Caco-2 (cell line): ENCODE measurements at places on chromosomes 7 and 10.
A peak's percentile ranks its signal among the peaks of the same experiment; 100 is the strongest.

DNA sequence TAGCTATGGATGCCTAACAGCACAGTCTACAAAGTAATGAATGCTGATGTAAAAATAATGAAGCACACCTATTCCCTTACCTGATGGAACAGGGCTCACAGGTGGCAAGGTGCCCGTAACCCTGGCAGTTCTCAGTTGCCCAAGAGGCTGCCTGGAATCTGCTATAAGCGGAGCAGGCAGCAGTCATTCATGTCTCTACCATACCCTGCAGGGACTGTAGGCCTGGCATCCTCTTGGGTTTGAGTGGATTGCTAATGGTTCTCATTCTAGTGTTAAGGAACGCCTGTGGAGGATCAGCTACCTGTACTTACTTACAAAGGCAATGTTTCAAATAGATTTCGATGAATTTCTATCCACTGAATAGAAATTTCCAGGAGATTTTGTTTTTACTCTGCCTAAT, 38.4 kb downstream of the BAIAP2L1 start:
- no peak for DNase-seq

GRCh38 chr10:131571865-131572264, 260.3 kb upstream of the TCERG1L start:
- DNase-seq = no peak

DNA sequence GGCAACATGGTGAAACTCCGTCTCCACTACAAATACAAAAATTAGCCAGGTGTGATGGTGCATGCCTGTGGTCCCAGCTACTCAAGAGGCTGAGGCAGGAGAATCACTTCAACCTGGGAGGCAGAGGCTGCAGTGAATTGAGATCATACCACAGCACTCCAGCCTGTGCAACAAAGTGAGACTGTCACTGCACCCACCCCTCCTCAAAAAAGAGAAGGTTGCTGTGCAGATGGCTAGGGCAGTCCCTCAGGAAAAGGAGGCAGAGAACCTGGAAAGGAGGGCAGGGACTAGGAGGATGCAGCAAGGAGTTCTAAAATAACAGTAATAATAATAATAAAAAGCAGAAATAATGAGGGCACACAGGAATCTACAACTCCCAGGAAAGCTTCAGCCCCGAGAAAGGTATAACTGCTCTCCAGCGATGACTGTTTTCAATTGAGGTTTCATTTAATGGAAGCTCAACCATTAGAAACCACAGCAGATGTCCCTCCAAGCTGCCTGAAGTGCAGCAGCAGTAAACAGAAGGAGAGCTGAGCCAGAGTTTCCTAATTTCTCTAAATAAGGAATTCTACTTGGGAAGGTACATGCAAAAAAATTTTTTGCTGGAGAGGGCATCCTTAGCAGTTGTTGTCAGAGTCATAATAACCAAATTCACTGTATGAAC, 326.5 kb downstream of the GATA3 start:
- no peak for DNase-seq

DNA sequence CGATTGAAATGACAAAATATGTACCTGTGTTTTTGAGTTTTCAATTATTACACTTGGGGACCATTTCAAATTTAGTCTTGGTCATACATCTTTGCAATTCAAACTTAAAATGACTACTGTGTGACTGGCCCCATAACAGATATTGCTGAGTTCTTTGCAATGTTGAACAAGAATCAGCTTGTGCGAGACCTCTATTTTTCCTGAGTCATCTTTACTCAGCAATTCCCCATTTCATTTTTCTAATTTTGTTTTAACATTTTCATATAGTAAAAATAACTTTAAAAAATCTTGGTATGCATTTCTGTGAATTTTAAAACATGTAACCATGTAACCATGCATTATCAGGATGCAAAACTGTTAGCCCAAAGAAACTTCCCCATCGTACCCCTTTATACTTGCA, 678.1 kb downstream of the ANKRD7 start:
- DNase-seq = no peak

DNA sequence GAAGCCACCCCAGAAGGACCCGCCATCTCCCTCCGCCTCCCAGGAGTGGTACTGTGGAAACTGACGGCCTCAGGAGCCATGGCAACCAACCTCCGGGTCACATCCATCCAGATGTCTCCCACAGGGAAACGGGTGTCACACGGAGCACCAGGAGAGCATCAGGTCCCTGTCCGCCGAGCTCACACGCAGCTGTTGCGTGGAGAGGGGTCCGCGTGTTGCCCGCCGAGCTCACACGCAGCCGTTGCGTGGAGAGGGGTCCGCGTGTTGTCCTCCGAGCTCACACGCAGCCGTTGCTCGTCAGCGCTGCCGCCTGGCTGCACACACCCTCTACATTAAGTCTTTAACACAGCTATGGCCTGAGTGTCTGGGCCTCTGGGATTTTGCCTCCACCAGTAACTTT, 311.1 kb upstream of the SHH start:
- no peak for DNase-seq

GRCh38 chr7:111090846-111091245, at the start of gene LRRN3:
Gene LRRN3 (plus strand): TSS chr7:111091127. CDS start chr7:111122773, 31,646 bp downstream.
- no peak for DNase-seq

DNA sequence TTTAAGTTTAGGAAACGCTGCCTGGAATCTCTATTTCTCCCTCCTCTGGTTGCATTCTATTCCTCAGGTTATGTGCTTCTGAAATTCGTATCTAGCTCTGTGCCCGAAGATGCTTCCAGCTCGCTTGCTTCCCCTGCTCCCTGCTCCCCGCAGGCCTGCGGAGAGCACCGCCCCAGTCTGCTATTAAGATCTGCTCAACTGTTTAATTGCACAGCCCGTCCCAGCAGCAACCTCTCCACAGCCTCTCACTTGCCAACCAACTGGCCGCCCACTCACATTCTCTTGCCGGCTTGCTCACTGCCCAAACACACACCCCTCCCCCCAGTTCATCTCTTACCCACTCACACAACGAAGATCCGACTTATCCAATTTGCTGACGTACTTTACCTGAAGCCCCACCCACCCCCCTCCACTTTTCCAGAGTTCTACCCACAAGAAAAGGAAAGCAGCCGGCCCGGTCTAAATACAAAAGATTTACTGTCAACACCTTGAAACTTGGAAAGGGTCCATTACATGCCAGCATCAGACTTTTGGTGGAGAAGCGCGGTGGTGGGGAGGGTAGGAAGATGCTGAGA, 167.3 kb upstream of the KLF14 start:
- DNase-seq = no peak

DNA sequence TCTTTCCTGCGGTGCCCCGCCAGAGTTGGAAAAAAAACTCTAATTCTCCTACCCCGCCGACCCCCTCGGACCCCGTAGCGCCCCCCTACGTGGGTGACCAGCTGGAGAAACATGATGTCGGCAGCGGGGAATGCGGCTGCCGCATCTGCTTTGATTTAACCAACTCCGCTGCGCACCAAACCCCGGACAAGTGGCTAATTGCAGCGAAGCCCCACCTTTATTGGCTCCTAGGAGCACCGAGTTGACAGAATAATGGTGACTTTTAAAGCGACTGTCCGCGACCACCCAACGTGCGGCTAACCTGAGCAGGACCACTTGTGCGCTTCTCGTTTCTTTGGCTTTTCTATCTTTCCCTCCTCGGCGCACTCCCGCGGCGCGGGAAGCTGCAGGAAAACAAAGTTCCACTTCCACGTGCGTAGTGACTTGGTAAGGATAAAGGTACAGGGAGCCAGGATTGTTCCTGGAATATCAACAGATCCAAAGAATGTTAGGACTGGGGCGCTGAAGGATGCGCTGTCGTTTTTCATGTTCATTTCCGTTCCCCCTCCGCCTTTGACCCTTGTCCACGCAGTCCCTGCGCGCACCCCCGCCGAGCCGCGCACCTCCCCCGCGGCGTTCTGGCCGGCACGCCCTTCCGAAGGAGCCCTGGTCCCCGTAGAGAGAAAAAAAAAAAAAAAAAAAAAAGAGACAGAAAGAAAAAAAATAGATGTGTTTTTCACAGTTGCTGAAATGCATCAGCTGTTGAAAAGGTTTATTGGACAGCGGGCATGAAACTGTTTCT, 1.4 kb downstream of the WNT16 start:
- DNase-seq = no peak

DNA sequence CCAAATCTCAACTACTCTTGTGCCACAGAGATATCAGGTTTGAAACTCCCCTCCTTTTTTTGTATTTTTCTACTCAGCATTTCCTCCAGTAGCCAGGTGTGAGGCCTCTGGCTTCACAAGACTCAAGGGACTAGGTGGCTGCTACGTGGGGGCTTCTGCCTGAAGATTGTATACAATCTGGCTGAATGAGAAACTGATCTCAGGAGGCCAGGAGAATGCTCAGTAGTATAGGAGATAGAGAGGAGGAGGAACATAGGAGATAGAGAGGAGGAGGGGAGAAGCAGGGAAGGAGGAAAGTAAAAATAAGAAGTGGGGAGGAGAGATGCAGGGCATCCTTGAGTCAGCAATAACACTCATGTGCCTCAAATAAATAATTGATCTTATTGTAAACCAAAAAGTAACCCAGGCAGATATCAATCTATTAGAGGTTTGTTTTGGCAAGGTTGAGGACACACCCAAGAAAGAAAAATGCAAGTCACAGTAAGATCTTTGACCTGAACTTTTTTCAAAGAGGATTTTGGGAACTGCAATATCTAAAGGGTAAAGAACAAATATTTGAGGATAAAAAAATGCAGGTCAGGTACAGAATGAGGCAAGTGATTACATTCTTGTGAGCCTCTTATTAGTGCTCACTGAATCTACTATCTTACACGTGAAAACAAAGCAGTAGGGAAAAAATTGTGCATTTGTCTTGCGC, 36.8 kb downstream of the AKR1C8 start:
- DNase-seq = peak; percentile 50

DNA sequence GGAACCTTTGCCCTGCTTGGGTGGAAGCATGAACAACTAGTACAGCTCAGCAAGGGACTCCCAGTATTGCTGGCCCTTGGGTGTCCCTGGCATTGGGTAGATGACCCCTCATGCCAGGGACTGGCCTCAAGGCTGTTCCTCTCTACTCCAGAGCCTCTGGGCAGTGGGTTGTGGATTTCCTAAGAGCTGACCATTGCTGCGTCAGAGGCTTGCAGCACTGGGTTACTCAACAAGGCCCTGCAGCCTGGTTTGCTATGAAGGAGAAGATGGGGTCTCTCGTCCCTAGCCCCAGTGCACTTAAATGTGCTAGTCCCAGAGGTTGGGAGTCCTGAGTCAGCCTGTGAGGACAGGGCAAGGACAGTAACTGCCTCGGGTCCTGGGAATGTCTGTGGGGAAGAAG, 2.5 kb downstream of the VSIR start:
- DNase-seq = no peak

DNA sequence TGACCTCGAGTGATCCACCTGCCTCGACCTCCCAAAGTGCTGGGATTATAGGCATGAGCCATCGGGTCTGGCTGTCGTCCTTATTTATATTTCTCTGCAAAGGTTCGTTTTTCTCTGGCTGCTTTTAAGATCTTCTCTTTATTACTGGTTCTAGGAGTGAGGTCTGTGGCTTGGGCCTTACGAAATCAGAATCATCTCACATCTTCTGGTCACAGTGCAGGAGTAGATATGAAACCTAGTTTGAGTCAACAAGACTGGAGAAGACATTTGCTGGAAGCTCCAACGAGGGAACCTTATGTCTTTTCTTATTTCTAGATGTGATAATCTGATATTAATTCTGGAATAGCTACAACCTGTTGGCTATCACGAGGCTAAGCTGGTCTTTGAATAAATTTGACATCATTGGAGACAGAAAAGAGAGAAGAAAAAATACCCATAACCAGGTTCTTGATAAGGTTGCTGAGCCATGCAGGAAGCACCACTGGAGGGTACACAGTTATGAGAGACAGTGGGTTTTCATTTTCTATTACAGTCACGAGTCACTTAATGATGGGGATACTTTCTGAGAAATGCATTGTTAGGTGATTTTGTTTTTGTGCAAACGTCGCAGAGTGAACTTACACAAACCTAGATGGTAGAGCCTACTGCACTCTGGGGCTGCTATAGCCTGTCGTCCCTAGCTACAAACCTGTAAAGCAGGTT, 25.6 kb upstream of the IL15RA start:
- no peak for DNase-seq

- no peak for DNase-seq
Measured at GRCh38 chr10:97889461-97890265, 40.0 kb downstream of the GOLGA7B start.

GRCh38 chr7:37208528-37208927, 240.1 kb downstream of the ELMO1 start:
- peak; percentile 48 for DNase-seq

- no peak for DNase-seq
Measured at GRCh38 chr10:7561216-7561893, 105.4 kb downstream of the ITIH5 start.

DNA sequence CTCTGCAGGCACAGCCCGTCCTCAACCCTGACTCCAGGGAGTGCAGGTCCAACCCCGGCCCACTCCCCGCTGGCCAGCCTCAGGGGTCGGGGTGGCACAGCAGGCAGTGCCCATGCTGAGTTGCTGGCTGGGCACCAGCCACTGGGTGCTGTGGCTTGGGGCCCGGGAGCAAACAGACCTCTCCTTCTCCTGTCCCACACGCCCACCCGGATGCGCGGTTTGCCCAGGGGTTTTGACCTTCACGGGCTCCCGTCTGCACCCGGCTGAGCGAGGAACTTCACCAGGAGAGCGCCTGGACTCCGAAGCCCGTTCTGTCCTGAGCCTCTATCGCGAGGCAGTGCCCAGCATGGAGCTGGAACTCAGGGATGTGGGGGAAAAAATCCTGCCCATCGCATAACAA, 2.6 kb upstream of the GRIFIN start:
- DNase-seq = no peak

DNA sequence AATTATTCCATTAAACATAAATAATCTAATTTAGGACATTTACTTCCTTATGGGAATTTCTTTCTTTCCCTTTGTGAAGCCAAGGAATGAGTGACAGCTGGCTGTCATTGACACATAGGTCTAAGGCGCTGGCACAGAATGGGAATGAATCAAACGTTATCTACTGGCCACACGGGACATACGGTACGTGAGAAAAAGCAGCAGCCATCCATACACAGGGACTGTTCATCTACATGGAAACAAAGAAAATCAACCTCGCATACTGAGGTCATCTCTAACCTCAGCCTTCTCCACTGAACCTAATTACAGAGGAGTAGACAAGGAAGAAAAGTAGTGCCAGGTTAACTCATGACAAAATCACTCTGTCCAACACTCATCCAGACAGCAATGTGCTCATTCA, 126.3 kb upstream of the PTN start:
- no peak for DNase-seq

- DNase-seq = no peak
Measured at GRCh38 chr10:32114508-32114907, 58.3 kb upstream of the KIF5B start.

DNA sequence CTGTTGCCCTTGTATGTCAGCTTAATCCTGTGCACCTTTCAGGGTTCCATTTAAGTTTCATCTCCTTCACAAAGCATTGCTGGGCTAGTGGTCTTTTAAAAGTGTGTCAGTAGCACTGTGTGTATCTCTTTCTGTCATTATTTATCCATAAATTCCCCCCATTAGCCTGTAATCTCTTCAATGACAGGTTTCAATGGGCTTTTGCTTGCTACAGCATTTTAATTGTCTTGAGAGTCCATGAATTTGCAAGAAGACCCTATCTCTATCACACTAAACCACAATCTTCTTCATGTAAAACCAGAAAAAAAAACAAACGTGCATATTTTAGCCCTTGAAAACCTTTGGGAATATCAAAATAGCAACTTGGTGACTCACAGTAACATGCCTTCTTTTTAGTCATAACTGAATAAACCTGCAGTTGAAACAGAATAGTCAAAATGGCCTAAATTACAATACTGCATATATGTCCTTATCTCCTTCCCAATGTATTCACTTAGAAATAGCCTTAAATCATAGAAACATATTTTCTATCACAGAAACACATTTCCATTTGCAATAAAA, 118.6 kb downstream of the PON1 start:
- no peak for DNase-seq
